ENCODE measurements at places on chromosomes 6 and 20. TPM values are rescaled to one million over a fixed set of nuclear protein-coding genes. Genes with fewer than 3 reads are reported as not detected.

DNA sequence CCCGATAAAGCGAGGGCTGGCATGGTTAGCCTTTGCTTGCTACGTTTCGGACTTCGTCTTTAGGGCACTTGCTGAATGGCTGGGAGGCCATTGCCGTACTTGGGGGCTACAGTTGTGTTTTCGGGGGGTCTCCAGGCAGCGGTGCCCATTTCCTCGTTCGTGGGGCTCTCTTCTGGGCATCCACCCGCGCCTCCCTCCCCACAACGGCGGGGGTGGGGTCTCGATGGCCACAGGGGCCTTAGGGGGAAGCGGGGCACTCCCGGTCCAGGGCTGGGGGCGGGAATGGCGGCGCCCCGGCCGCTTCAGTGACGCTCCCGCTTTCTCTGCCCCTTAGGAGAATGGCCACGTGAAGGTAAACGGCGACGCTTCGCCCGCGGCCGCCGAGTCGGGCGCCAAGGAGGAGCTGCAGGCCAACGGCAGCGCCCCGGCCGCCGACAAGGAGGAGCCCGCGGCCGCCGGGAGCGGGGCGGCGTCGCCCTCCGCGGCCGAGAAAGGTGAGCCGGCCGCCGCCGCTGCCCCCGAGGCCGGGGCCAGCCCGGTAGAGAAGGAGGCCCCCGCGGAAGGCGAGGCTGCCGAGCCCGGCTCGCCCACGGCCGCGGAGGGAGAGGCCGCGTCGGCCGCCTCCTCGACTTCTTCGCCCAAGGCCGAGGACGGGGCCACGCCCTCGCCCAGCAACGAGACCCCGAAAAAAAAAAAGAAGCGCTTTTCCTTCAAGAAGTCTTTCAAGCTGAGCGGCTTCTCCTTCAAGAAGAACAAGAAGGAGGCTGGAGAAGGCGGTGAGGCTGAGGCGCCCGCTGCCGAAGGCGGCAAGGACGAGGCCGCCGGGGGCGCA is 2.4 kb downstream of the MARCKS start:
- DNase-seq = no peak

GRCh38 chr20:43102394-43102793 is 87.3 kb downstream of the PTPRT start:
- no peak for DNase-seq

DNA sequence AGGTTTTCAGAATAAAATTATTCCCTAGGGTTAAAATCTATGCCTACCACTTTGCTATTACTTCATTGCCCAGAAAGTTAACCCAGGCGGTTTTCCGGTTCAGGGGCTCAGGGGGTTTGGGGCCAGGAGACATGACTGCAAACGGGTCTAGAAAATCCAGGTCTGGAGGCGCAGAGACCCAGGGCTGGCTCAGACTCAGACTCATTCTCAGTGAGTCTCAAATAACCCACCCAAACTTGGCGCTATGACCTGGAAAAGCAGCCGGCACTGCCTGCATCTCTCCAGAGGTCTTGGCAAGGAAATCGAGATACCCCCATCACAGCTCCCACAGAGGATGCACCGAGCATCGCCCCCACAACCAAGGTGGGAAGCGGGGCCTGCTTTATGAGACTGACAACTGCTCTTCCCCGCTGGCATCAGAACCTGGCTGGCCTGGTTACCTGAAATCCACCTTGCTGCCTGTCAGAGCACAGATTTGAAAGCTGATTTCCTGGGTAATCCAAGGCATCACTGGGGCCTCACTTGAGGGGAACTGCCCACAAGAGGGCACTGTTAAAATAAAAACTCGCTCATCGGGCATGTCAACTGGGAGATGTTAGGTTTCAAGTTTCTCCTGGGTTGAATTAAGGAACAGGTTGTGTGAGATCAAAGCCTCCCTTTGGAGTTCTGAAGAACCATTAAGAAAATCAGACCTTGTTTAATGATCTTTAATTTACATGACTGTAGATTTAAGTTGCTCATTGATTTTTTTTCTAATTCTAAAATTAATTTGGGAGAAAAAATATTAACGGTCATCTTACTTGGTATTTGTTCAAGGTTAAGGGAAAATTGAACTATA is 55.1 kb downstream of the KIF16B start:
- no peak for DNase-seq

GRCh38 chr20:21102603-21103311 is 3.4 kb downstream of the LINC00237 start:
- no peak for DNase-seq

GRCh38 chr6:24195836-24196597 is 70.0 kb downstream of the NRSN1 start:
- DNase-seq = no peak

DNA sequence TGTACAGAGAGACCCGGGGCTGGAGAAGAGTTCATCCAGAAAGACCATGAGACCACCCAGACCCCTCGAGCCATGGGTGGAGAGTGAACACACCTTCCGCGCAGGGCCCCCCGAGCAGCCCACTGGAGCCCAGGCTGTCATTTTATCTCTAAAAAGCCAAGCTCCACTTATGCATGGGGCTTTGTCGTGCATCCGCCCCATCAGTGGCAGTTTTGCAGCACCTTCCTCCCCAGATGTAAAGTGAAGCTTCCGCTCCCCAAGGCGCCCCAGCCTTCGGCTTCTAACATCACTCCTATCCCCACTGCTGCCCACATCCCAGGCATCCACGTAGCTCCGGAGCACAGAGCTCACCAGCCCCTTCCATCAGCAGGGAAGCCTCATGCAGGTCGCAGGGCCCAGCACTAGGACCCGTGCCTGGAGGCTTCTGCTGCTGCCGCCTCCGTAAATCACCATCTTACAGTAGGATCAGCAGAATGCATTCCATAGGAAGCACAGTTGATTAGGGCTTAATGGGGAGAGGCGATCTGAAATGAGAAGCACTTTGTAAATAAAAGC is 301.1 kb downstream of the TAF4 start:
- DNase-seq = no peak

SOX18 gene
- 27.3 TPM for total RNA-seq

RAET1G gene
- 0.67 TPM for total RNA-seq
